ENCODE measurements at places on chromosomes 5 and 9. TPM values are rescaled to one million over a fixed set of nuclear protein-coding genes. Genes with fewer than 3 reads are reported as not detected.
A peak's percentile ranks its signal among the peaks of the same experiment; 100 is the strongest.

Gene IL7R
- not detected for total RNA-seq

GRCh38 chr5:124546643-124547042 lies 199.8 kb downstream of the ZNF608 start:
- peak; percentile 55 for DNase-seq

DNA sequence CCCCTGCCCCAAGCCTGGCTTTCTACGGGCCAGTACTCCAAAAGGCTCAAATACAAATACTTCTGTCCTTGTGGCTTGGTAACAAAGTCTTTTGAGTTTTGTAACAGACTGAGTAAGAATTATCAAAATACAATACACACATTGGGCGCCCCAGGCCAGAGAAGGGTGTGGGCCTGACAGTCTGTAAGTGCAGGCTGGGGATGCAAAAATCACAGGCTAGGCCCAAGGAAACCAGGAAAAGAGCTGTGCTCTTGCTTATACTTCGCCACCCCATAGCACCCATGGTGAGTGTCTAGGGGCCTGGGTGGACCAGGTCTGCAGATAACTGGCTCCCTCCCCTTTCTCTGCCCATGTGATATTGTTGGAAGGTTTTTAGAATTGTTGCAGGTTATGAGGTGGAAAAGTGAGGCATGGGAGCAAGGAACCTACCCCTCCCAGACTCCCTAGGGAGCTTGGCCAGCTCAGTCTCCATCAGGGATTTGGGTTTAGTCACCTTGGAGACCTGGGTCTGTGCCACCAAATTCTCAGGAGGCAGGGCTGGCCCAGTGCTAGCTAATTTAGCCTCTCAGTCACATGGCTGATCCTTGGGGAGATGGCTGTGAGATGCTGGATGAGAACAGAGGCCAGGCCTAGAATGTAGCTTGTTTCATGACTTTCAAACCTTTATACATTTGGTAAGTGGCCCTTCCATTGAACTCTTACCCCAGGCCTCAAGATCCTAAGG lies 72.9 kb downstream of the TARS1 start:
- DNase-seq, result no peak

DNA sequence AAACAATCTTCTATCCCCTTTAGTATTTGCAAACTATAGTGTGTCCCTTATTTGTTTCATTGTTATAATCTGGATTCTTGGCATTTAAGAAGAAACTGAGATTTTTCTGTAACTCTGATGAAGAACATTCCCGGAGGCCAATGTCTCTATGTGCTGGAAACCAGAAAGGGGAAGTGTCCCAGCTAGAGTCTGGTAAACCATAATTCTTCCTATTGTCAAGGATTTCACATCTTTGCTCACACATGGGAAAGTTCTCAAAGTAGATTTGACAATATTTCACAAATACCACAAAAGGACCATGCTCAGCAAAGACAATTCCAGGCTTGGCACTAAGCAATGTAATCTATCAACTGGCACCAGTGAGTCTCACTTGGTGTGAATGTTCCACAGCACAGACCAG lies 146.8 kb downstream of the MUSK start:
- no peak for DNase-seq

Measured in neural progenitor cell (in vitro differentiated cells).